ENCODE measurements at places on chromosomes 7 and 10.

DNA sequence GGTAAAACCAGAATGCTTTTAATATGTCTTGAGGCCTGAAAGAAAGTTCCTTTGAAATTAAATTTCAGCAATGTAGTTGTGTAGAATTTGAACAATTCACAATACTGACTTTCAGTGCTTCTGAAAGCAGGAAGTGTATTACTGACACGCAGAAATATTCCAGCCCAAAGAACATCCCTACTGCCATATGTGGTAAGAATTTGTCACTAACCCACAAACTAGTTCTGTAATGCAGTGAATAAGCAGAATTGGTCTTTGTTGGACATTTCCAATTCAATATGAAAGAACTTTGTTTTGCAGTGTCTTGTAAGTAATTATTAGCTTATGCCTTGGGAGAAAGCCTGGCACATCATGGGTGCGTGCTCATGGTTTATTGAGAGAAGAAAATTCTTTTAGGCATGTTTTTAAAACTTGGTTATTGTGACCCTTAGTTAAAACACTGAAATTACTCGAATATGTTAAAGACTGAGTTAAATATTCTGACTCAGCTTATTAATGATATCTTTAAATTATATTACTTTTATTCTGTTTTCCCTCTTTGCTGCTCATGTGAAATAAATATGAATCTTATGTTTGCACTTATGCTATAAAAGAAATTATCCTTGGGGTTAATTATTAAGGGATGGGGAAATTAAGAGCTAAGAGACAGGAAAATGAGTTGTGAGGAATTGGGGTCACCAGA is 33.4 kb downstream of the PTPN12 start:
- no peak for DNase-seq

DNA sequence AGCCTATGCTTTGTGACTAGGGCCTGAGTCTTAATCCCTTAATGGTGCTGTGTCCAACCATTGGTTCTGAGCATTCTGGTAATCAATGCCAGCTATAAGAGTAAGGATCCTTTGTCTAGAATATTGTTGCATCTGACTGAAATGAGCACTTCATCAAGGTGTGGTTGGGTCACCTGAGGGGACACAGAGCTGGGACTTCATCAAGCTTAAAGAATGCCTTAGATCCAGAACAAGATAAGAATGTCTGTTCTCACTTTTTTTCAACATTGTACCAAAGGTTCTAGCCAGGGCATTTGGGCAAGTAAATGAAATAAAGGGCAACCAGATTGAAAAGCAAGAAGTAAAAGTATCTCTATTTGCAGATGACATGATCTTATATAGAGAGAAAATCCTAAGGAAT is 280.4 kb downstream of the MTERF1 start:
- no peak for DNase-seq

DNA sequence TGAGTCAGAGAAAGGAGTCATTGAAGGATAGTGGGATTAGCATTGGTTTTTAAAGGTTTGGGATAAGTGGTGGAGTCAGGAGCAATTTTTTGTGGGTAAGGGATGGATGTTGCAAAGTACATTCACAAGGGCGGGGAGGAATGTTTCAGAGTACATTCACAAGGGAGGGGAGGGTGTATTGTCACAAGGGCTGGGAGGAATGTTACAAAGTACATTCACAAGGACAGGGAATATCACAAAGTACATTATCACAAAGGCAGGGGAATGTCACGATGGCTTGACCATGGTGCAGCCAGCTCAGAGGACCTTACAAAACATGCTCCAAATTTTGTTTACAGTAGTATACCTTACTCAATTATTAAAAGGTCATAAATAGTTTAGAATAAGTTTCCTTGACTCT is 30.3 kb downstream of the C1GALT1 start:
- DNase-seq: no peak

GRCh38 chr10:113025487-113025886 is 75.4 kb downstream of the TCF7L2 start:
- DNase-seq: no peak

DNA sequence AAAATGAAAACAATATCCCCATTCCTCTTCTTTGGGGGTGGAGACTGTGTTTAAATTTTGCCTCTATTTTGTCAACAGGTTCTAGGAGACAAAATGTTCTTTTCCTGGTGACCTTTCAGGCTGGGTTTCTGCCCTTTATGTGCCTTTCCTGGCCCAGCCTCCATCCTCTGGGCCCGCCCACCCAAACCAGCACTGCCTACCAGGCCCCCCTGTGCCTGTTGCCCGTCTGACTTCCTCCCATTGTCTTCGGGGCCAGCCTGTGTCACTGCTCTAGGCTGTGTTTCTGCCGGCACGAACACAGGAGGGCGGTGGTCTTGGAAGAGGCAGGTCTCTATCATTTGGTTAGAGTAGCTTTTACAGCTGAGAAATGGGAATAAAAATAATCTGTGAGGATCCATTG is 13.9 kb downstream of the TSPAN14 start:
- no peak for DNase-seq

Measured in DMS79 (cell line).